Stimulated activated CD4-positive, alpha-beta T cell treated with anti-CD3 and anti-CD28 coated beads, Interleukin-1b, Interleukin-23, amount 100 ng/mL, for 1 hour (primary cell): ENCODE measurements at places on chromosomes 16 and 17.

DNA sequence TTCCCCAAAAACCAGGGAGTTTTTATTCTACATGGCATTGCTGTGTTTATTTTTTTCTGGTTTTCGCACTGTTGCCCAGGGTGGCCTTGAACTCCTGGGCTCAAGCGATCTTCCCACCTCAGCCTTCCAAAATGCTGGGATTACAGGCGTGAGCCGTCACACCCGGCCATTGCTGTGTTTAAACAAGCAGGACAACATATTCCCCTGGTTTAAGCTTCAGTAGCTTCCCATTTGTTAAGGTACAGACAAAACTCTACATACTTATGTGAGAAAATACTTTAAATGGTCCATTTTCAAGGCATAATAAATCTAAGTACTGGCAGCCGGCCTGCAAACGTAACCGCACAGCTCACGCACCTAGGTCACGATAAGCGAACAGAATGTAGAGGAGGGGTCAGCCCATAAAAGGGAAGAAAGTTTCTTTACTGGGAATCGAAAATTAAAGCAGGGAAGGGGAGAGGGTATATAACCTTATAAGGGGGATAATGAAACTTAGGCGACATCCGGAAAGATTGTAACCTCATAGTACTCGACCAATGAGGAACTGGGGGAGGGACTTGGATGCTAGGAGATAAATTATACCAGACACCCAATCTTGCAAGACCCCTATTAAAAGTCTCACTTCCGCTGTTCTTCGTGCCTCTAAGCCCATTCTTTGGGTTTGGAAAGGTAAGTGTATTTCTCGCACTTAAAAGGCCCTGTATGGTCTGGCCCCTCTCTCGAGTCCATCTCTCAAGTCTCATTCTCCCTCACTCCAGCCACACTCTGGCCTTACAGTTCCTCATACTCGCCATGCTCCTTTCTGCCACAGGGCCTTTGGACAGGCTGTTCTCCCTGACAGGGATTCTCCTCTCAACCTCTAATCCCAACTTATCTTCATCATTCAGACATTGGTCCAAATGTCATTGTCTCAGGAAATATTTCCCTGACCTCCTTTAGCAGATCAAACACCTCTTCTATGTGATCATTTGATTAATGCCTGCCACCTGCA is 59.2 kb downstream of the TEX14 start:
- no peak for DNase-seq

DNA sequence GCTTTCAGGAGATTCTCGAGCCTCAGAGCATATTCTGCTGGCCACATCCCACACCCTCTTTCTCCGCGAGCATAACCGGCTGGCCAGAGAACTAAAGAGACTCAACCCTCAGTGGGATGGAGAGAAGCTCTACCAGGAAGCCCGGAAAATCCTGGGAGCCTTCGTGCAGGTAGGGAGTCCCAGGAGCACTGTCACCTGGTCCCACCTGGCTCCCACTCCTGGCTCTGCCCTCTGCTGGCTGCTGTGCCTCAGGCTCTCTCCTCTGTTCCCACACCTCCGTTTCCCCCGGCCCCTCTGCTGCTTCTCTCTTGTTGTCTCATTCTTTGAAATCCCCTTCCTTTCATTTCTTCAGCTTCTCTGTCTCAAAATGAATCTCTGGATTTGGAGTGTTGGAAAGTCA is 16.4 kb downstream of the LPO start:
- no peak for DNase-seq

DNA sequence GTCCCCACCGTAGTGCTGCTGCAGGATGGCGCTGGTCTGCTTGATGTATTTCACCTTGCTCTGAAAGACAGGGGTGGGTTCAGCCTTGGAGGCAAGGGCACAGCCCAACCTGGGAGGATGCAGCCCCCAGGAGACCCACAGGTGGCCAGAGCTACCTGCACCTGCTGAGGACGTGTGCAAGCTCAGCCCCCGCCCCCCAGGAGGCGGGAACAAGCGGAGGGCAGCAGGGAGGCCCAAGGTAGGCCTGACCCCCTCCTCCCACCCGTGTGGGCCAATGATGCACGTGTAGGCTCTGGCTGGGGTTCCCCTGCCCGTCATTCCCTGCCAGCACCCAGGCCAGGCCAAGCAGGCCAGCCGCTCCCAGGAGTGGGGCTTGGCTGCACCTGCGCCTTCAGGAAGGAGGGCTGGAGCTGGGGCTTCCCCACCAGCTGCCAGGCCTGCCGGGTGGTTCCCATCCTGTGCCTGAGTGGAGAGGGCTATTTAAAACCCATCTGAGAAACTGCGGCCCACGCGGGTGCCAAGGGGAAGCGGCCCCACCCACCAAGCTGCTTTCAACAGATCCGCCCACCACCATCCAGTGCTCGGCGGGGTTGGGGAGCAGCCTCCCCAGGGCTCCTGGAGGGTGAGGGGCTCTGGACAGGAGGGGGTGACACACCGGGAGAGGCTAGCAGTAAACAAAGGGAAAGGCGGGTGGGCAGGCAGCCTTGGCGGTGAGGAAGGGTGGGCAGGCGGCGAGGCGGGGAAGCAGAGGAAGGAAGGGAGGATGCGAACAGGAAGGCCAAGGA is 3.8 kb downstream of the NTHL1 start:
- no peak for DNase-seq

- no peak for DNase-seq
Measured at GRCh38 chr16:27400751-27401620, 988 bp upstream of the IL21R start.

GRCh38 chr17:62804822-62805221 is 3.3 kb downstream of the MARCHF10 start:
- DNase-seq, result no peak

GRCh38 chr17:19660219-19660870 is 11.8 kb downstream of the ALDH3A2 start:
- no peak for DNase-seq

DNA sequence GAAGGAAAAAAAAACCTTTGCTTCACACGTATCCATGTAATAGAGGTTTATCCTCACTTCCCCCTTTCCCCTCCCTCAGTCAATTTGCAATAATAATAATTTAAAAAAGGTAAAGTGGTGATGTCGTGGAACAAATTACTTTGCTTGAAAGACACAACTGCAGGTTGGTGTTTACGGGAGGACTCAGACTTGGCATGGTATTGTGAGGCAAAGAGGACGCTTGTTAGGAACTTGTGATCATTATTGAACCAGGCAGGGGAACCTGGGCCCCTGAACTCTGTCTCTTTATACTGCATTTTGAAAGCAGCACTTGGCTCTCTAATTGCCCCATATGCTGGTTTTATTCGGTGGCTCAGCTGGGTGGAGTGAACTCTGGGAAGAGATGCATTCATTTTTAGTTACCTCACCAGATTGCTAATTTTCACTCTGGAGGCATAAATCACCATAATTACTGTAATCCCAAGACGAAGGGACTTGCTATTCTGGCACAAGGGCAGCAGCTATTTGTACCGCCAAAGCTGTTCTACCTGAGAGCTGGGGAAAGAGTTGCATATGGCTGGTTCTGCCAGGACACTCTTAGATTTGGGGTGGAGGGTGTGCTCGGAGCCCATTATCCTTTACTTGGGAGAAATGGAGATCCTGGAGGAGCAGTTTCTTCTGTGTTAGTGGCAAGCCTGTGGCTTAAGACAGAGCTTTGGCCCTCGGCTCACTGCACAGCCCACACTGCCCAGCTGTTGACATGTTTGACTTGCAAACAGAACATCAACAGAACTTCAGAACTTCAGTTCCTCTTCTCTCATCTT is 5.7 kb upstream of the DHX8 start:
- no peak for DNase-seq

- DNase-seq, result no peak
Measured at GRCh38 chr17:81396722-81397313, 1.6 kb downstream of the BAHCC1 start.

- no peak for DNase-seq
Measured at GRCh38 chr16:67423611-67424260, 7.2 kb upstream of the HSD11B2 start.

DNA sequence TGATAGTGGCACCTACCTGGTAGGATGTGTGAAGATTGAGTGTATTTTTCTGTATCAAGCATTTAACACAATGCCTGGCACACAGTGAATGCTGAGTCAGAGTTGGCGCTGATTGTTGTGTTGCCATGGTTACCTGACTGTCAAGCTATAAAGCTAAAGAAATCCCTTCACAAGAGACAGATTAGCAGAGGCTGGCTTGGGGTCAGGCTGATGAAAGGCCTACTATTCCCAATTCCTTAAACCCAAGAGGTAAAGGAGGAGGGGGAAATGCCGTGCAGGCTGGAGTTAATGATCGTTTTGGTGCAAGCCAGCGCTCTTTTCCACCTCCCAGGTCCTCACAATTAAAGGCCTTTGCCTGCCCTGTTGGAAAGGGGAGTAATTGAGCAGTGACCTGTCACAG is 5.9 kb downstream of the CLEC19A start:
- DNase-seq, result no peak

GRCh38 chr17:3843935-3844516 is 2.0 kb downstream of the NCBP3 start:
- peak; percentile 14 for DNase-seq

DNA sequence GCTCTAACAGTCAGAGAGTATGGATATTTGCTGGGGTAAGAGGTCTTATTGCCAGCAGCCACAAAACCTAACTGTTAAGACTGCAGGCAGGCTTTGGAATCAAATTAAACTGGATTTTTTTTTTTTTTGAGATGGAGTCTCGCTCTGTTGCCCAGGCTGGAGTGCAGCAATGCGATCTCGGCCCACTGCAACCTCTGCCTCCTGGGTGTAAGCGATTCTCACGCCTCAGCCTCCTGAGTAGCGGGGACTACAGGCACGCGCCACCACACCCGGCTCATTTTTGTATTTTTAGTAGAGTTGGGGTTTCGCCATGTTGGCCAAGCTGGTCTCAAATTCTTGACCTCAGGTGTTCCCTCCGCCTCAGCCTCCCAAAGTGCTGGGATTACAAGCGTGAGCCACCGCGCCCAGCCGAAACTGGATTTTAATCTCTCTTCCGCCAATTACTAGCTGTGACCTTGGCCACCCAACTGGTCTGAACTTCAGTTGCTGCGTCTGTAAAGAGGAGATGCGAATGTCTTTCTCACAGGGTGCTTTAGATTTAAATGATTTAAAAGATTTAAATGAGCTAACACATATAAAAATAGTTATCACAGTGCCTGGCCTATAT is 842 bp downstream of the MRPL10 start:
- DNase-seq, result no peak

DNA sequence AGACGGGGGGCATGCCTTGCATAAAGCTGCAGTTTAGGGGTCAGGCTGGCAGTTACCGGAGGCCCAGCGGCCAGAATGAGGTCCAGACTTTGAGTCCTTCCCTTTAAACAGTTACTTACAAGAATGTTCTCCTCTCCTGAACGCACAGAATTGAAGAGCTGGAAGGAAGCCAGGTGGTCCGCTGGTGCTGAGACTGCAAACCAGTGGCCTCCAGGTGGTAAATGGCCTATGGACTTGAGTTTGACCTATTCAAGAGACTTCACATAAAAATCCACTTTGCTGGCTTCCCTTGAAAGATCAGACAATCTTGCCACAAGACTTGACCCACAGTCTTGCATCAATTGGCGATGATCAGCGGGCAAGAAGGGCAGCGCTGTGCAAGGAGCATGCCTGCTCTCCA is 14.7 kb upstream of the SEZ6 start:
- no peak for DNase-seq

GRCh38 chr17:66426397-66427033 is 124.1 kb downstream of the PRKCA start:
- DNase-seq, result peak; percentile 2

DNA sequence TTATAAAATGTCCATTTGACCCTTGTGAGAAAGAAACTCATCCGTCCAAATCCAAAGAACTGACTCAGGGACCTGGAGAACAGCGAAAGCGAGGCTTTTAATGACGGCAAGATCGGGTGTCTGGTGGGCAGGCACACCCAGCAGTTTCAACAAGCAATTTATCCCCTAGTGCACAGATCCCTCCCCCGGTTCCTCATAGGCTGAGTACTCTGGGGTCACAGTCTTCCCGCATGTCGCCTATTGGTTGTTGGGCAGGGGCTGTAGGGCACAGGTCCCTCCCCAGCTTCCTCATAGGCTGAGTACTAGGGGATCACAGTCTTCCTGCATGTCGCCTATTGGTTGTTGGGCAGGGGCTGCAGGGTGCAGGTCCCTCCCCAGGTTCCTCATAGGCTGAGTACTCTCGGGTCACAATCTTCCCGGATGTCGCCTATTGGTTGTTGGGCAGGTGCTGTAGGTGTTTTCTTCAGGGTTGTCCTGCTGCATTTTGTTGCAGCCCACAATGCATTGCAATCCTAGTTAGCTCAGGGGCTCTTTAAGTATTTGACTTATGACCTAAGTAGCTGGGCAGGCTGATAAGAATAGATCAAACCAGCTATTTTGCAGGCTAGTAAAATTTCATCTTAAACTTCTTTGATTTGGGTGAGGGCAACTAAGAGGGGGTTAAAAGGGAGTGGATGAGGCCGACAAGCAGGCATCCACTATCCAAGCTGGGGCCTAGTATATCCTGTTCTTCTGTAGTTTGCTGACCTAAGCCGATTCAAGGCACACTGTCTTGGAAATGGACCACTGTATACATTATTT is 3.6 kb upstream of the UTS2R start:
- DNase-seq, result no peak

- no peak for DNase-seq
Measured at GRCh38 chr17:70317421-70317820, 148.1 kb downstream of the KCNJ2 start.

GRCh38 chr17:50264263-50265113 is 9.8 kb upstream of the TMEM92 start:
- no peak for DNase-seq

DNA sequence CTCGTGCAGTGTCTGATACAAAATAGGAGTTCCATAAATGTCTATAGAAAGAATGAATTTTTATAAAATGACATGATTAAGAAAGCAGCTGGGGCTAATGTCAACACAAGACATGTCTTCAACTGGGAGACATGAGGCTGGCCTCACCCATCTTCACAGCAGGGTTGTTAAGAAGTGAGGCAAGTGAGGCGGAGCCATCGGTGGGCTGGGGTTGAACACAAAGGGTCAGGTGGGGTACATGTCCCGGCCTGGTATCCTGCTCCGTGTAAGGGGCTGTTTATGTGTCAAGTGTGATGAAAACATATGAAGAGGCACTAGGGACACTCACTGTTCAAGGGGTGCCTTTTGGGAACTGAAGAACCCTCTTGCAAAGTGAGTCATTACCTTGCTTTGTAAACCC is 22.1 kb downstream of the CDK5R1 start:
- DNase-seq, result no peak

GRCh38 chr17:45230787-45231480 is 9.2 kb downstream of the FMNL1 start:
- no peak for DNase-seq

DNA sequence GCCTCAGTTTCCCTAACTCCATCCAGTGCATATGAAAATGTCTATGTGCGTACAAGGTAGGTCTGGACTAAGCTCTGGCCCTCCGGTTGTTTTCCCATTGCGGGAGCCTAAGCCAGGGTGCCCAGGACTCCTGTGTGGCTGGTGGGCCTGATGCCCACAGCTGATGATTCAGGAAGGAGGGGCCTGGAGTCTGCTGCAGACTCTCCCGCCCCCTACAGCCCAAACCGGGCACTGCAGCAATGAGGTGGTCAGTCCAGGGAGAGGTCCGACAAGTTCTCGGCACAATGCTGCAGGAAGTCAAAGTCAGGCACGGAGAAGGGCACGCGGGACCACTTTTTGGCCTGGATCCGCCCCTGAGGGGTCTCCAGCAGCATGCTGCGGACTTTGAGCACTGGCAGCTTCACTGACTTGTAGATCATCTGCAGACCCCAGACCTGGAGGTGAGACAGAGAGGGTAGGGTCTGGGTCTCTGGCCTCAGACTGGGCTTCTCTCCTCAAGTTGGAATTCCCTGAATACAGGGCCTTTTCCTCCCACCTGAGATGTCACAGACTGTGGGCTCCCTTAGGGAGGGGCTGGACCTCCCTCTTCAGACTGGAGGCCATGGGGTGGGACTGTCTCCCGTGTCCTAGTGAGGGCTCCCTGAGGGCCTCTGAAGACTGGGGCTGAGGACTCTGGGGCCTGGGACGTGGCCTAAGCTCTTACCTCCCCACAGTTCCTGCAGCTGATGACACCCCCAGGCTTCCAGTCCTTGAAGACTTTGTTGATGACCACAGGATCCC is 3.4 kb upstream of the ZNF385C start:
- DNase-seq, result peak; percentile 39
